ENCODE measurements at places on chromosomes 11 and 22.

- no peak for DNase-seq
- H3K4me3 ChIP-seq, result no peak overlapping the region
- H3K36me3 ChIP-seq, result no peaks in the 10 kb centered on the region
- H3K27me3 ChIP-seq, result no peaks in the 10 kb centered on the region
- H3K27ac ChIP-seq, result peak overlapping the region; percentile 7
- H3K4me1 ChIP-seq, result peaks cover 14% of the 10 kb centered on the region
Observed at GRCh38 chr11:30364139-30364836, 41.4 kb downstream of the ARL14EP start.

DNA sequence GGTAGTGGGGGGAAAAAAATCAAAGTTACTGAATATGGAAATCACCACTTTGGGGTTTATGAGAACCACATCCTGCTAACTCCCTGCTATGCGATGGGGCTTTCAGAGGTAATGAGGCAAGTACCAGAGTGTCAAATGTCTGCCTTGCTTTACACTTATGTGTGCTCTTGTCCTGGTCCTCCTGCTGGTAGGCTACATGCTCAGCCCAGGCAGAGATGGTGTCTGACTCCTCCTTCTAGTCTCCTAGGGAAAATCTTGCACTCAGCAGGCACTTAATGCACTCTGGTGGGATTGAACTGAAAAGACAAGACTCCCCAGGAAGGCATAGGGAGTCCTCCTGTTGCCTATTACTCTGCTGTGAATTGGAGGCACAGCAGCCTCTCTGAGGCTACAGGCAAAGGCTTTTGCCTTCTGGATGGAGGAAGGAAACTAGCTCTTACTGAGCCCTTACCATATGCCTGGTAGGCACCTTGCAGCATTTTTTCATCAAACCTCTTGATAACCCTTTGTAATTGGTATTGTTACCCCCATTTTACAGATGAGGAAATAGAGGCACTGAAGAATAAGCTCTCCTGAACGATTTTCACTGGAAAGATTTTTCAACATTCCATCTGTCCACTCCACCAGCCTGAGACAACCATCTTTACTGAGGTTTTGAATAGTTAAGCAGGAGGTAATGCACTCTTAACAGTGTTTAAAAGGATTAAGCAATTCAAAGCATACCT, 132.1 kb upstream of the PAX6 start:
- H3K4me1 ChIP-seq, result no peaks in the 10 kb centered on the region
- no peak overlapping the region for H3K27ac ChIP-seq
- H3K27me3 ChIP-seq, result peaks cover 3% of the 10 kb centered on the region
- no peak for DNase-seq

DNA sequence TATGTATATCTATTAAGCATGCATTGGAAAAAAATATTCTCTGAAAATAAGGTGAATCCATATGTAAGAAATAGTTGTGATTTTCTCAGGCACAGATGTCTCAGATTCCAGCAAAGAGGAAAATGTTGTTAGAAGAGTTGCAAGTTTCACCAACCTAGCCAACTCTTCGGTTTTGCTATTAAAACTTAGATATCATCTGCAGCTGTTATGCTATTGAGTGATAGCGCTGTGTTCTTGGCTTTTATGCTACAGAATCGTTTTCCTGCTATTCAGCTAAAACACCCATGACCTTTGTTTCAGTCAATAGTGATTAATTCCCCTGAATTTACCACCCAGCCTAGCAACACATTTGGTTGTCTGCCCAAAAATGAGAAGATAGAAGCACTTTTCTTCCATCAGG, 795.6 kb upstream of the ANO3 start:
- H3K4me3 ChIP-seq, result no peak overlapping the region
- no peaks in the 10 kb centered on the region for H3K36me3 ChIP-seq
- no peak overlapping the region for H3K27ac ChIP-seq
- no peaks in the 10 kb centered on the region for H3K4me1 ChIP-seq

GRCh38 chr11:125873881-125874555, 13.4 kb upstream of the HYLS1 start:
- no peaks in the 10 kb centered on the region for H3K36me3 ChIP-seq
- DNase-seq, result no peak
- H3K27me3 ChIP-seq, result no peaks in the 10 kb centered on the region
- H3K4me3 ChIP-seq, result no peak overlapping the region

DNA sequence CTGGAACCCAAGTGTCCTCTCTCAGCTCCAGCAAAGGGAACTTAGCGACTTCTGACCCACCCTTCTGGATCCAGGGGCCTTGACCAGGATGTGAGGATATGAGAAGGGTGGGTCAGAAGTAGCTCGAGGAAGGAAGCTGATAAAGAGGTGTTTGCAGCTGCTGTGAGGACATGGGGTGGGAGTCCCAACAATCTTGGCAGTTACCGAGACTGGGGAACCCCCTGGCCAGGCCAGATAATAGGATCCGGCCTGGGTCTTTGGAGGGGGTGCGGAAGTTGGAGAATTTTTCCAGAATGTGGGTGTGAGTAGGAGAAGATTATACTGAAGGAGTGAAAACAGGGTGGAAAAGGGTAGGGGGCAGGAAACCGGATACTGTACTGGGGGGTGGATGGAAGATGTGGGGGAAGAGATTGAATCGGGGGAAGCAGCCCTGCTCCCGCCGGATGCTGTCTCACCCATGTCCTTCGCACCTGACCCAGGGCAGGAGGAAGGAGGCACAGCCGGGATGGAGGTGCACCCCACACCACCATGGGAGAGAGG, 2.8 kb upstream of the MCAM start:
- DNase-seq, result no peak
- no peak overlapping the region for H3K27ac ChIP-seq
- H3K4me1 ChIP-seq, result peaks cover 58% of the 10 kb centered on the region
- H3K36me3 ChIP-seq, result no peaks in the 10 kb centered on the region
- H3K4me3 ChIP-seq, result no peak overlapping the region

GRCh38 chr11:3984896-3985295, 109.7 kb upstream of the RRM1 start:
- no peak overlapping the region for H3K27ac ChIP-seq
- H3K27me3 ChIP-seq, result peaks cover 18% of the 10 kb centered on the region
- DNase-seq, result peak; percentile 52
- no peak overlapping the region for H3K4me3 ChIP-seq

- H3K4me3 ChIP-seq, result no peak overlapping the region
- H3K36me3 ChIP-seq, result no peaks in the 10 kb centered on the region
- H3K4me1 ChIP-seq, result peaks cover 53% of the 10 kb centered on the region
- peak; percentile 58 for DNase-seq
- no peaks in the 10 kb centered on the region for H3K27me3 ChIP-seq
Observed at GRCh38 chr11:11977206-11977938, 31.1 kb downstream of the DKK3 start.

GRCh38 chr11:85732965-85733364, 47.0 kb upstream of the CCDC89 start:
- no peak overlapping the region for H3K4me3 ChIP-seq
- no peak overlapping the region for H3K27ac ChIP-seq
- H3K4me1 ChIP-seq, result peaks cover 15% of the 10 kb centered on the region
- no peaks in the 10 kb centered on the region for H3K27me3 ChIP-seq

DNA sequence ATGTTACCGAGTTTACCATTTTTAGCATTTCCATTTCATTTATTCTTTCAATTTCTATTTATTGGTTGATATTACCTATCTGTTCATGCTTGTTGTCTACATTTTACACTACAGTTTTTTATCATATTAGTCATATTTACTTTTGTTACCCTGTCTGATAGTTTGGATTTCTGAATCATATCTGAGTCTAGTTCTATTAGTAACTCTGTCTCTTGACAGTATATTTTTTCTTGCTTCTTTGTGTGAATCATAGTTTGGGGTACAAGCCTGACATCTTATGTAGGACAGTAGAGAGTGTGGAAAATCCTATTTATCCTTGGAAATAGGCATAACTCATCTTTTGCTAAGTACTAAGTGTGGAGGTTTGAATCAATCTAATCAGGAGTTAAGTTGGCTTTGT, 263.9 kb upstream of the SESN3 start:
- H3K27me3 ChIP-seq, result no peaks in the 10 kb centered on the region
- no peak overlapping the region for H3K4me3 ChIP-seq
- H3K4me1 ChIP-seq, result peaks cover 7% of the 10 kb centered on the region
- no peaks in the 10 kb centered on the region for H3K36me3 ChIP-seq
- no peak for DNase-seq

GRCh38 chr11:93054881-93055280, 85.4 kb downstream of the MTNR1B start:
- DNase-seq, result peak; percentile 89
- H3K4me3 ChIP-seq, result no peak overlapping the region
- H3K27me3 ChIP-seq, result peaks cover 24% of the 10 kb centered on the region
- H3K36me3 ChIP-seq, result no peaks in the 10 kb centered on the region
- H3K27ac ChIP-seq, result no peak overlapping the region
- peaks cover 14% of the 10 kb centered on the region for H3K4me1 ChIP-seq

- H3K4me3 ChIP-seq, result no peak overlapping the region
- no peaks in the 10 kb centered on the region for H3K36me3 ChIP-seq
- H3K27ac ChIP-seq, result no peak overlapping the region
- H3K4me1 ChIP-seq, result peaks cover 12% of the 10 kb centered on the region
Observed at GRCh38 chr11:130737041-130737830, 179.0 kb downstream of the SNX19 start.

DNA sequence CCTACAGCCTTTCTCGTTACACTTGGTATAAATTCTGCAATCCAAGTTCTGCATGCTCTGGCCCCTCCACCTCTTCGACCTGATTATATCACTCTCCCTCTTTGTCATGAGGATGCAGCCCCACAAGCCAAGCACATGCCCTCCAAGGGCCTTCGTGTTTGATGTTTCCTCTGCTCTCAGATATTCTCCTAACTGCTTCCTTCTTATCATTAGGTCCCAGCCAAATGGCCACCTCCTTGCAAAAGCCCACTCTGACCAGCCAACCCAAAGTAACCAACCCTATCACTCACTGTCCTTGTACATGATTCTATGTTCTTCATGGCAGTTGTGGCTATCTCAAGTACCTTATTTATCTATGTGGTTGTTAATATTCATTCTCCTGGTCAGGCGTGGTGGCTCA, 38.3 kb upstream of the LRRC55 start:
- no peaks in the 10 kb centered on the region for H3K27me3 ChIP-seq
- no peak overlapping the region for H3K27ac ChIP-seq
- H3K4me1 ChIP-seq, result peaks cover 18% of the 10 kb centered on the region
- H3K4me3 ChIP-seq, result no peak overlapping the region

- H3K27me3 ChIP-seq, result no peaks in the 10 kb centered on the region
- no peaks in the 10 kb centered on the region for H3K4me1 ChIP-seq
- no peak overlapping the region for H3K4me3 ChIP-seq
- no peak overlapping the region for H3K27ac ChIP-seq
- no peaks in the 10 kb centered on the region for H3K36me3 ChIP-seq
- DNase-seq, result no peak
Observed at GRCh38 chr22:47794851-47795250, 1032.4 kb downstream of the TBC1D22A start.

DNA sequence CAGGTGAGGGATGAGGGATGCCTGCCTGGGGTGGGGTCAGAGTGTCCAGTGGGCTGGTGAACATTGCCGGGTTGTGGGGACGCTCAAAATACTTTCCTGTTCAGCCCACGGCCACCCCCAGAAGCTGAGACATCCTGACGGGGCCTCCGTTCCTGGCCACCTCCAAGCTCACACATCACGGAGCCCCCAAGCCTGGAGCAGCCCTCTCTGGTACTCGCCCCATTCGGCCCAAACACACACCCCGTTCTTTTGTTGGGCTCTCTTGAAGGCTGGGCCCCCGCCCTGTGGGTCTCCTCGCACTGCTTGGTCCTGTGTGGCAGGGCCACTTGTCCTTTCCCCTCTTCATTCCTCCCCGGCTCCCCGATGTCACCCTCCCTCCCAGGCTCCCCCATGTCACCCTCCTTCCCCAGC, 442.6 kb downstream of the TBC1D22A start:
- H3K4me1 ChIP-seq, result no peaks in the 10 kb centered on the region
- no peaks in the 10 kb centered on the region for H3K27me3 ChIP-seq
- no peaks in the 10 kb centered on the region for H3K36me3 ChIP-seq
- no peak overlapping the region for H3K27ac ChIP-seq

- H3K27ac ChIP-seq, result no peak overlapping the region
- no peaks in the 10 kb centered on the region for H3K4me1 ChIP-seq
- H3K4me3 ChIP-seq, result no peak overlapping the region
- no peak for DNase-seq
Observed at GRCh38 chr22:38935023-38935422, 22.4 kb upstream of the APOBEC3A start.

DNA sequence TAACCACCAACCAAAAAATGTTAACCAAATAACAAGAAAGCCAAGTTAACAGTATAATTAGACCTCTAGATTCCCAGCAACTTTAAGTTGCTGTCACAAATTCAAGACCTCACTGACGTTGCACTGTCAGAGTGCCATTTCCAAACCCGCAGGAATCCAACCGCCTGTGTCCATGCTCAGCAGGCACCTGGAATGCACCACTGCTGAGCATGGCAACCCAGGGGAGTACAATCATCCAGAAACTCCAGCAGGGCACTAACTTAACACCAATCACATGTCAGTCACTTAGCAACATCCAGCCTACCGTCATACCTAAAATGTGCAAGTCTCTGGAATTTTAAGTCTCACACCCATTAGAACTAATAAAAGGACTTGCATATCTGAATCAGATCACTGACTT, 48.8 kb downstream of the SMCO4 start:
- DNase-seq, result no peak
- no peak overlapping the region for H3K4me3 ChIP-seq
- H3K27ac ChIP-seq, result no peak overlapping the region

GRCh38 chr11:74490941-74491340, 2.6 kb downstream of the LIPT2 start:
- no peak overlapping the region for H3K4me3 ChIP-seq
- no peak overlapping the region for H3K27ac ChIP-seq
- H3K36me3 ChIP-seq, result no peaks in the 10 kb centered on the region

- H3K36me3 ChIP-seq, result no peaks in the 10 kb centered on the region
- no peaks in the 10 kb centered on the region for H3K27me3 ChIP-seq
Observed at GRCh38 chr11:4671741-4672140, 25.9 kb downstream of the OR51E2 start.

DNA sequence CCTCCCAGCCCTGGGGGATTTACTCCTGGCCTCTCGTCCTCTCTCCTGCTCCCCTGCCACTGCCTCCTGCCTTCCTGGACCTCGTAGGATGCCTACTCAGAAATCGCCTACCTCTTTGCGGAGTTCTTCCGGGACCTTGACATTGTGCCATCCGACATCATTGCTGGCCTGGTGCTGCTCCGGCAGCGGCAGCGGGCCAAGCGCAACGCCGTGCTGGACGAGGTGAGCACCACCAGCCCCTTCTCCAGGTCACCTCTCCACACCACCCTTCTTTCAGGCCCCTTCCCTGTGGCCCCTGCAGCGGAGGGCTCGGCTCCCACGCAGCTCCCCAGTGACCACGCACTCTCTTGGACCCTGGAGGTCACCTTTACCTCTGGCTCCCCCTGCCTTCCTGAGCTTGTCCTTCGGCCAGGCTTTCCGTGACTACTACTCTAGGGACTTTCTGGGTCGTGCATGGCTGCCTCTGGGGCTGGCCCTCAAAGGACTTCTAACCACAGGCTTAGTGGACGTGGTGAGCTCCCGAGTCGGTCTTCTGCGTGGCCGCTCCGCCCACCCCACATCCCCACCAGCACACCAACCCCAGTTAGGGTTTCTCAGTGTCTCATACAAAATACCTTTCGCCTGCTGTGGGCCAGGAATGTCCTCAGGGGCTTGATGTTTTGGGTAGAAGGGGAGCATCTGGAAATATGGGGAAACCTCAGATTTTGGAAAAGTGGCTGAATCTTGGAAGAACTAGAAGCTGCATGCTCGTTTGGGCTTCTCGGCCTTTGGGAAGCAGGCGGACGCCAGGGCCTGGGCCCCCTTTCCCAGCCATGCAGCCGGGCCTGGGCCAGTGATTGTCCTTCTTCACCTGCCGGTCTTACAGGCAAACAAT, 24.1 kb upstream of the MYRF start:
- H3K27ac ChIP-seq, result peak overlapping the region; percentile 34
- no peaks in the 10 kb centered on the region for H3K36me3 ChIP-seq
- H3K27me3 ChIP-seq, result no peaks in the 10 kb centered on the region
- no peak for DNase-seq

- no peak overlapping the region for H3K4me3 ChIP-seq
- peak; percentile 80 for DNase-seq
- H3K36me3 ChIP-seq, result no peaks in the 10 kb centered on the region
- H3K27me3 ChIP-seq, result no peaks in the 10 kb centered on the region
Observed at GRCh38 chr11:117823946-117824420, 561 bp downstream of the FXYD2 start.
